ENCODE measurements at places on chromosomes 6 and 20.

- no peak for DNase-seq
These were observed 299.9 kb upstream of the SUPT3H start for GRCh38 chr6:45677381-45678284.

GRCh38 chr20:17036541-17036940 is 190.3 kb upstream of the PCSK2 start:
- DNase-seq: peak; percentile 65

- DNase-seq: no peak
These were observed 2.9 kb upstream of the TRIM26 start for GRCh38 chr6:30216096-30216495.

- no peak for DNase-seq
These were observed 115.5 kb downstream of the ADGRG6 start for GRCh38 chr6:142417331-142417750.

- DNase-seq: no peak
These were observed 7.7 kb upstream of the SMIM13 start for GRCh38 chr6:11085758-11086435.

- DNase-seq: no peak
These were observed 670 bp downstream of the NCOA5 start for GRCh38 chr20:46089167-46089416.

- no peak for DNase-seq
These were observed 18.0 kb upstream of the UBE2V1 start for GRCh38 chr20:50130995-50131394.

- peak; percentile 32 for DNase-seq
These were observed 12.8 kb upstream of the PDYN start for GRCh38 chr20:2006452-2007361.

DNA sequence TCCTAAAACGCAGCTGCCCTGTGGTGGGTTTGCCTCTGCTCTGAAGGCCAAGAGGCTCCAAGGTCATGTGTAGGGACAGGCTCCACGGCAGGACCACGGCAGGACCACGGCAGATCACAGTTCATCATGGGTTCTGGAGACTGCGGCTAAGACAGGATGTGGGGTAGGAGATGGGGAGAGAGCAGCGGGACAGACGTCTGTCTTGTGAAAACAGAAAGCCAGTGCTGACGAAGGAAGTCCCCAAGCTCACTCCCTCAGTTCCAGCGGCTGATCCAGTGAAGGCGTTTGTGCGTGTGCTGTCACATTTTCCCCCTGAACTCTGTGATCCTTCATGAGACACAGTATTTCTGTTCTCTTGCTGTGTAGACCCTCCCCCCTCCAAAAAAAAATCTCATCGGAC is 67.9 kb upstream of the PTGIS start:
- DNase-seq: no peak

- peak; percentile 10 for DNase-seq
These were observed at the start of gene TPBG for GRCh38 chr6:82363428-82364086. Gene TPBG, plus strand, starts transcription at chr6:82363817. Its CDS starts 1,145 bp downstream, at chr6:82364962.

GRCh38 chr6:66429210-66429609 is 722.2 kb upstream of the EYS start:
- DNase-seq: no peak

DNA sequence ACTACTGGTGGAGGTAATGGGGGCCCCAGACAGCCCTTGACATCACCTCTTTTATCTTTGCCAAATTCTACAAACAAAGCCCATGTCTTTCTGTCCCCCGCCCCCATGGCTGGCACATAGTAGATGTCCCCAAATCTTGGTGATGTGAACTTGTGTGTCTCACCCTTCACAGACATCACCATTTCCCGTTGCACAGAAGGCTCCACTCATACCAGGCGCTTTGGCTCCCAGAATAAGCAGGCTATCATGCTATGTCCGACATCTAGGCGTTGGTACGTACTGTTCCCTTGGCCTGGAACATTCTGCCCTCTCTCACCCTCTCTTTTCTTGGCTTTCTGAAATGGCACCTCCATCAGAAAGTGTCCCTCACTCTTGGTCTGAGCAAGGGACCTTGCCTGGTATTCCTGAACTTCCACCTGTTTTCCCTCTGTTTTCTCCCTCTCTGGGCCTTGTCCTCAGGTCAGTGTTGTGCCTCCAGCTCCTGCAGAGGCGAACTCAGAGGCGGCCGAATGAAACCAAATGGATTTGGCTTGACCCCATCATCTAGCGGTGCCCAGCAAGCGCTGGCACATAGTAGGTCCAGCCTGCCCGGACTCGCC is 968 bp upstream of the CCN5 start:
- DNase-seq: no peak

DNA sequence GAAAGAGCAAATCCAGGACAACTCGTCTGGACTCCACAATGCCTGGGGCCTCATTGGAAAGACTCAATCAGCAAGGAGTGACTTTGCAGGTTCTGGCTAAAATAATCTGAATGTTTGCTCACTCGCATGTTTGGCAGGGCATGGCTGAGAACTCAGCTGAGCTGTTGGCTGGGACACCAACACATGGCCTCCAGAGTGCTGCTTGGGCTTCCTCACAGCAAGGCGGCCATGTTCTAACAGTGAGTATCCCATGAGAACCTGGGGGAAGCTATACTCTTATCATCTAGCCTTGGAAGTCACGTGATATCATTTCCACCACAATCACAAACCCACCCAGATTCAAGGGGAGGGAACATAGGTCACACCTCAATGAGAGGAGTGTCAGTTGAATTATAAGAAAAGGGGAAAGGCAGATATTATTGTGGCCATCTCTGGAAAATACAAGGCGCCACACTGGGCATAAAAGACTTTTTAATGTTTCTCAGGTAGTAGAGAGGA is 23.1 kb upstream of the SHLD1 start:
- no peak for DNase-seq

- DNase-seq: no peak
These were observed 43.9 kb downstream of the YTHDF1 start for GRCh38 chr20:63171991-63172390.

GRCh38 chr6:116560130-116560529 is 6.6 kb downstream of the CALHM4 start:
- no peak for DNase-seq

DNA sequence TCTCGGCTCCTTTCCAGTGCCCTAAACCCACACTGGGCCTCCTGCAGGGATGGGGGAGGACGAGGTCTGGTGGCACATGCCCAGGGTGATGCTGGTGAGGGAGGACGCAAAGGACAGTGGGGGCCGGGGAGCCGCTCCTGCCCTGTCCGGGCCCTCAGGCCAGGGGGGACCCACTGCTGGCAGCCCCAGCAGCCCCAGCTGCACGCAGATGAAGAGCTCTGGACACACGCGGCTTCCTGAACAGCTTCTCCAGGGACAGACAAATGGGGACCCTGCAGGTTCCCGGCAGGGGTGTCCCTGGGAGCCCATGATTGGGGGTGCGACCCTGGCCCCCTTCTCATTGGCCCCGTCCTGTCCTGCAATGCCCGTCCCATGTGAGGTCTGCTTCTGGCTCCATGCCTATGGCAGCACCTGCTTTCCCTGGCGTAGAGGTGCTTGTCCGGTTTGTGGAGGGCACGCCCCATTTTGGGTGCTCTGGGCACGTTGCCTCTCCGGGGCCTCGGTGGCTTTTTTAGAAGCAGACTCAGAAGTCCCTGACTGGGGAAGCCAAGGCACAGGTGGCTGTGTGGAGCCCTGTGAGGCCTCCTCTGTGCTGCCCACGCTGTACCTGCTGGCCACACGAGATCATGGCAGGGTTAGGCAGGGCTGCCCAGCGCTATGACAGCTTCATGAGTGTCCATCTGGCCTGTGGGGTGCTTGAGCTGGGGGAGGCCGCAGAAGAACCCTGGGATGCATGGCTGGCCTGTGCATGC is 15.4 kb upstream of the TNFRSF6B start:
- no peak for DNase-seq

- no peak for DNase-seq
These were observed 240.5 kb downstream of the NRN1 start for GRCh38 chr6:5766260-5766659.

GRCh38 chr6:163554663-163555062 is 140.1 kb downstream of the QKI start:
- DNase-seq: peak; percentile 6

- no peak for DNase-seq
These were observed 514.0 kb upstream of the BTBD3 start for GRCh38 chr20:11403711-11404110.

- no peak for DNase-seq
These were observed 481.2 kb downstream of the HAO1 start for GRCh38 chr20:7459083-7459482.

DNA sequence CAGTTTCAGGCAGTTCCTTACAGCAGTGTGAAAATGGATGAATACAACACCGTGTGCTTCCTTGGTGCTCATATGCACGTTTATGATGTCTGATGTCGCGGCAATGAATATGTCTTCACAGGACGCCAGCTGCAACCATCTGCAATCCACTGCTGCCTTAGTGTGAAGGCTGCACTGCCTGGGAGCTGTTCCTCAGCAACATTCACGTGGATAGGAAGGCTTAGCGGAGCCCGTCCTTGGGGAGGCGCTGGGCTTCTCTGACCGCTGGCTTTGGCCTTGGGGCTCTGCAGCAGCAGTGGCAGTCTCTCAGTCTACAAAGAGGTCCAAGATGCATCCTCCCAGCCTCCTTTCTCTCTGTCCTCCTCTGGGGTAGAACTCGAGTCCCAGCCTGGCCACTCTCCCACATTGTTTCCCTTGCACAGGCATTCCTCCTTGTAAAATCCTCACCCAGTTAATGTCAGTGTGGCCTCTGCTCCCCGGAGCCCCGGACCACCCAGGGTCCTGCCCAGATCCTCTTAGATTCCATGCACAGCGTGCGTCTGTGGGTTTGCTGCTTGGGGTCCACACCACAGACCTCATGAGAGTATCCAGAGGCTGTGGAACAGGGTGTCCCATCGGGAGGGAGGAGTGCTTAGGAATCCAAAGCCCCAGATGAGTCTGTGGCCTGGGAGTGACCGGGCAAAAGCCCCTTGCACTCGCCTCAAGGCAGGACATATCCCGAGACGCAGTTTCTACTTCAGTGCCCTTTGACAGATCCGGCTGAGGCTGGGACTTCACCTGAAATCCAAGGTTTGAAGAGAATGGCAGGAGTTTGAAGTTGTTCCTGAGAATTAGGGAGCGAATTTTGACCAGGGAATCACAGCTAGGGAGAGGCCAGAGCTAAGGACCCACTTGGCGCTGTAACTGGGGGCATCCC is 181.3 kb downstream of the THBS2 start:
- no peak for DNase-seq

- no peak for DNase-seq
These were observed 5.6 kb downstream of the EEF1A1 start for GRCh38 chr6:73515204-73515655.

GRCh38 chr6:23145781-23146180 is 576.4 kb downstream of the HDGFL1 start:
- DNase-seq: no peak

- DNase-seq: no peak
These were observed 253.2 kb downstream of the UST start for GRCh38 chr6:148999929-149000468.

DNA sequence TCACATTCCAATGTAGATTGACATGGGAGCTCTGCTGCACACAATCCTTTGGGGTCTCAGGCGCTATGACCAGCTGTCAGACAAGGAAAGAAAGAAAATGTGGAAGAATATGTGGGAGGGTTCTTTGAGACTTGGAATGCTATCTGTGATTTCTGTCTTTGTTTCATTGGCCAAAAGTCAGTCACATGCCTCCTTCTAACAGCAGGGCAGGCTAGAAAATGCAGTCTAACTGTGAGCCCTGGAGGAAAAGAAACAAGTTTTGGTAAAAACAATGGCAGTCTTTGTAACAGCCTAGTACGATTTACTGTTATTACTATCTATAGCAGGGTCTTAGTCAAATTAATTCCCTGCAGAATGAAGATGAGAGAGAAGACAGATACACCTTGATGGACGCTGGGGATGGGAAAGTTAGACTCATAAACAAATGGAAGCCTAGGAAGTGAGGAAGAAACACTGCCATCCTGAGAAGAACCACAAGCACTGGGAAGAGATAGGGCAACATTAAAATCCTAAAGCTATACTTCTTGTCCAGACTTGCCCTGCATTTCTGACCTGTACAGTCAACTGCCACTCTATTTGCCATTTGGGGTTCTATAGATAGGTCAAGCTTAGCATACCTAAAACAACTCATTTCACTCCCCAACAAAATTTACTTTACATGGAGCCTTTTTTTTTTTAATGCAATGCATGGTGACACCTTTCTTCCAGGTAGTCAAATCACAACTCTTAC is 833.0 kb downstream of the KIF16B start:
- DNase-seq: no peak

- DNase-seq: peak; percentile 56
These were observed 56.8 kb downstream of the NOL4L start for GRCh38 chr20:32528171-32528891.

GRCh38 chr20:53662595-53662994 is 69.0 kb upstream of the ZNF217 start:
- no peak for DNase-seq

DNA sequence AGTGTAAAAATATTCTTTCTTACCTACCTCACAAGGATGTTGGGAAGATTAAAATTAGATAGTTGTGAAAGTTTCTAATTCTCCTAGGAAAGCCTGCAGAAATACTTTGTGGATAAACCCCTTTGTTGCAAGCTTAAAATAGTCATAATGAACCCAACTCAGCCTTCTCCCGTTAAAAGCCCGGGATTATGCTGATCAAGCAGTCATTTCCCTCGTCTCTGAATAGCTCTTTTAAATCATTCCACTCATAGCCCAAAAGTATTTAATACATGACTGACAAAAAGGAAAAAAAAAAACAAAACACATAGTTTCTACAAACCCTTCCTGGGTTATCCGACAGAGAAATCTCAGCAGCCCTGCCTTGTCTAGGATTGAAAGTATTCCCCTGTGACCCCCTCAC is 10.9 kb upstream of the METTL24 start:
- DNase-seq: no peak

DNA sequence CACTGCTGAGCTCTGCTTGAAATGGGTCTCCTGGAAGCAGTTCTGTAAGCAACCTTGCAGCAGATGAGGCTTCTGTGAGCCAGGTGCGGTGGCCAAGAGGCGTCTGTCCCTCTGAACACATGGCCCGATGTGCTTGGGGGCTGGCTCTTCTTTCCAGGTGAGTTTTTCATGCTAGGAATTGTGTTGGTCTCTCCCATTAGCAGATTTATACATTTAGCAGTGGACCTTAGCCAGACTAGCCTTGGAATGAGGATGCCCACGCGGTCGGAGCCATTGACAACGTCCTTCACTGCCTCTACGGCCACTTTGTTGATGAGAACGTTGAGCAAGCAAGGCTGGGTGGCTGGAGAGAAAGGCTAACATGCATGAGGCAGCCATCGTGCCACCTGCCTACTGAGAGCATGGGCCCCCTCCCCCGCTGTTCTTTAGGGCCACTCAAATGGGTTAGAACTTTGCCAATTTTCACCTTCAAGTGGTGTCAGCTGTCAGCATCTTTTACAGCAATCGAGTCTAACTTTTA is 33.5 kb downstream of the ERMARD start:
- no peak for DNase-seq

GRCh38 chr6:135331002-135331401 is 149.9 kb downstream of the MYB start:
- no peak for DNase-seq
